ENCODE measurements at places on chromosomes 7 and 10. TPM values are rescaled to one million over a fixed set of nuclear protein-coding genes. Genes with fewer than 3 reads are reported as not detected.

DNA sequence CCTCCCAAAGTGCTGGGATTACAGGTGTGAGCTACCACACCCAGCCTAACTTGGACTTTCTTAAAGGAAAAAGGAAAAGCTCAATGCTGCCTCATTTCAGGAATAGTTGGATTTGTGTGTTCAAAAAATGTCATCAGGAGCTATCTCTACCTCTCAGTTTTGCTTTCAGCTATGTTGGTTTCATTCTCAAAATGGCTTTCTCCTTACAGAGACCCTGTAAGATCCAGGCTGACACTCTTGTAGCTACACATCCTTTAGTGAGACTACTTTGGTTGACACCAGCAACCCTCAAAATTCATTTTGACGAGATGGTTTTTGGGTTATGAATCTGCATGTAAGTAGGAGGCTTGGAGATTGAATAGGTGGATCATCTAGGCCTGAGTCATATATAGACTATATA is 269.7 kb upstream of the SORCS1 start:
- no peak for DNase-seq

OR2A1 gene
- not detected for polyA plus RNA-seq

- DNase-seq: peak; percentile 42
Observed at GRCh38 chr7:34430456-34430855, 227.6 kb upstream of the NPSR1 start.

GRCh38 chr10:62636825-62637248 is 167.7 kb upstream of the ADO start:
- no peak for DNase-seq

EPHA1 gene
- polyA plus RNA-seq: not detected

- no peak for DNase-seq
Observed at GRCh38 chr7:148746135-148746534, 47.4 kb downstream of the CUL1 start.

DNA sequence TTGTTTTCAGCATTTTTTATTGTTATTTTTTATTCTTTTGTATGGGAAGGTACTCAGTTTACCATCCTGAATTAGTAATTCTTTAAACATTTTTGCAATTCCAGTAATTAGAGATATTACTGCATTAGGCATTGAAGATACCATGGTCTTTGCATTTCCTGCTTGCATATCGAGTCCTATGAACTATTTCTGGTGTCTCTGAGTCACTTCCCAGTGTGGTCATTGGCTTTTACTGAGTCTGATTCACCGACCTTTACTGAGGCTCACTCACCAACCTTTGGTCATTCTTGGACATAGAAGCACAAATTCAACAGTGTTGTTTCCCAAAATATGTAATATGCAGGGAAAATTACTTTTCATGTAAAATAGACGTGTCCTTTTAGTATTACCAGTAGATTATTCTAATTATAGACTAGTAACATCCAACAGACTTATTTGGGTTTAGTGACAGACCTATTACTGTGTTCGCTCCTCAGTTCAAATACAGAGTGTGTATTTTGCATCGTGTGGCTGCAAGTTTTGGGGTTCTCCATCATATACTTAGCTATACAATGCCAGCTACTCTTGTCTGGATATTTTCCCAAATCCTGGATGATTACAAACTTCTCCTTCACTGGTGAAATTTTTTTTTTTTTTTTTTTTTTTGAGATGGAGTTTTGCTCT is 180.7 kb upstream of the PRSS1 start:
- peak; percentile 38 for DNase-seq

- no peak for DNase-seq
Observed at GRCh38 chr10:52659085-52659484, 113.5 kb downstream of the MBL2 start.

DNA sequence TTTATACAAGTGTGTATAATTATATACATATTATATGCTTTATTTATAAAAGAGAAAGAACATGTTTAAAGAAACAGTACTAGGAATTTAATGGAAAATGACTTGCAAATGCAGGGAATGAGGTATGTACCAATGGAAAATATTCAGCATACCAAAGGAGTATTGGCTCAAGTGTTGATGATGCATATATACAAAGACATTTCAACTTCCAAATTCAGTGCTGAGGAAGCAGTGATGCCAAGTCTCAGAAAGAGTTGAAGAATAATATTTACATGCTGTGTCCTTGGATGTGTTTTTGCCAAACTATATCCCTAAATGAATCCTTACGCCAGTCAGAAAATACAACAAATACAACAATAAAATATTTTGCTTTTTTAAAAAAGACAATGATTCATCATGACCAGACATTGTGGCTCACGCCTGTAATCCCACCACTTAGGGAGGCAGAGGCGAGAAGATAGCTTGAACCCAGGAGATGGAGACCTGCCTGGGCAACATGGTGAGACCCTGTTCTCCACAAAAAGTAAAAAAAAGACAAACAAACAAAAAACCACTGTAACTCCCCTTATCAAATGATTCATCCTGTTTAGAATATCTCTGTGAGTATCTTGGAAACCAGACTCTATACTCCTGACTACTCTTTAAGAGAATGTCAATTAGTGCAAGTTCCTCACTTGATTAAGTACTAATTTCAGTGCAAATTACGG is 157.2 kb downstream of the CHRM2 start:
- no peak for DNase-seq

GRCh38 chr7:55336540-55336939 is 28.6 kb upstream of the LANCL2 start:
- DNase-seq: no peak

DNA sequence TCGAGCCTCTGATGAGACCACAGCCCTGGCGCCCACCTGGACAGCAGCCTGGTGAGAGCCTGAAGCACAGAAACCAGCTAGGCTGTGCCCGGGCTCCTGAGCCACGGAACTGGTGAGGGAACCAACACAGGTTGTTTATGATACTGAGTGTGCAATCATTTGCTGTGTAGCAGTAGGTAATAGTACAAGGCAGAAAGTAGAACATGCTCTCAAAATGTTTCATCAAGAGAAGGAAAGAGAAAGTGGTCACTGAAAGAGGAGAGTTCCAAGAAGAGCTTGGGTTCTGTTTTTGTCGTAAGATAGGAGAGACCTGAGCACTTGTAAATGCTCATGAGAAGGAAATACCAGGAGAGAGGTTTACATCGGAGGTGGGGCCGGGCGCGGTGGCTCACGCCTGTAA is 208.2 kb downstream of the FAM107B start:
- no peak for DNase-seq

AKR1E2 gene
- 15.2 TPM for polyA plus RNA-seq

DNA sequence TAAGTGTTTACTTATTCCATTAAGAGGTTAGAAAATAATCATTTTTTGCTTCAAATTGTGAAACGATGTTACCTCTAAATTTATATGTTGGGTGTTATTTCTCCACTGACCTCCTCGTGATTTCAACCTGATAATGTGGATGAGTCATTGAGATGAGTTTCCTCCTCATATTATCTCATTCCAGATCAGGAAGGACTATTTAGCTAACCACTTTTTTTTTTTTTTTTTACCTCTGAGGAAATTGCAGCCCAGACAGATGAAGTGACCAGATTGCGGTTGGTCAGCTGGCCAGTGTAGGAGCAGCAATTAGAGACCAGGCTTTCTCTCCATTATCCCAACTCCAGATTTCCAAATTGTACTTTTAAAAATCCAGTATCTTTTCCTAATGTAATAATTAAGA is 248.7 kb downstream of the FZD1 start:
- DNase-seq: no peak

CPN1 gene
- 0.29 TPM for polyA plus RNA-seq

DNA sequence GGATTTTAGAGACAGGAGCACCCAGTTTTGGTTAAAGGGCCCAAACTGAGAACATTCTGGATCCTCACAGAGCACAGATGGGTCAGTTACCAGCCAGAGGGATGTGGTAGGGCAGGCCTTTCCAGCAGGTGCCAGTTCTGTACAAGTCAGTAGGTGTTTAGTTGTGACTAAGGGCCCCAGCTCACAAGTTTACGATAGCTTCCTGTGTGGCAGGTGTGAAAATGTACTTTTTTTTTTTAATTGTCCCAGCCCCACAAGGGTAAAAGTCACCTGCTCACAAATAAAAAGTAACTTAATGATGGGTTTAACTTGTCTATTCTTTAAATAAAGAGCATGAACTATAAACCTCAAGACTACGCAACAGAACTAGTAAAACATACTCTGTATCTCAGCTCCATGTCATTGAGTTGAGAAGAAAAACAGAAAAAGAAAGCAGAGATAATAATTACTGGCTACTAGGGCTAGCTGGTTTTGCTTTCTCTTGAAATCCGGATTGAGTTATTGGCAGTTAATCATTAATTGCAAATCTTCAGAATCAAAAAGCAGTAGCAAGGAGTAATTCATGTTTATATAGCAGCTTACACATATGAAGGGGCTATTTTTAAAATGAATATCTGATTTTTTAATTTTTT is 15.4 kb downstream of the NFE2L3 start:
- DNase-seq: no peak

DLX5 gene
- polyA plus RNA-seq: not detected

GRCh38 chr7:34687529-34687928 is 29.5 kb downstream of the NPSR1 start:
- no peak for DNase-seq

ADIRF gene
- not detected for polyA plus RNA-seq

DNA sequence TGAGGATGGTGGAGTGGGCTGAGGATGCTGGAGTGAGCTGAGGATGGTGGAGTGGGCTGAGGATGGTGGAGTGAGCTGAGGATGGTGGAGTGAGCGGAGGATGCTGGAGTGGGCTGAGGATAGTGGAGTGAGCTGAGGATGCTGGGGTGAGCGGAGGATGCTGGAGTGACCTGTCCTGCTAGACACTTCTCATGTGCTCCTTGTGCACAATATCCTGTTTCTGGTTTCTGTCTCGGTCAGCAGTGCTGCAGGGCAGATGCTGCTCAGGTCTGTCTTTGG is 29.2 kb downstream of the ANXA8 start:
- no peak for DNase-seq

ATP6V0E2 gene
- polyA plus RNA-seq: 44.5 TPM

- DNase-seq: peak; percentile 9
Observed at GRCh38 chr7:87600130-87601124, at the start of gene ABCB1. Gene ABCB1, minus strand, starts transcription at chr7:87600884. Its CDS starts 700 bp downstream, at chr7:87600184.

OR2A42 gene
- not detected for polyA plus RNA-seq

DNA sequence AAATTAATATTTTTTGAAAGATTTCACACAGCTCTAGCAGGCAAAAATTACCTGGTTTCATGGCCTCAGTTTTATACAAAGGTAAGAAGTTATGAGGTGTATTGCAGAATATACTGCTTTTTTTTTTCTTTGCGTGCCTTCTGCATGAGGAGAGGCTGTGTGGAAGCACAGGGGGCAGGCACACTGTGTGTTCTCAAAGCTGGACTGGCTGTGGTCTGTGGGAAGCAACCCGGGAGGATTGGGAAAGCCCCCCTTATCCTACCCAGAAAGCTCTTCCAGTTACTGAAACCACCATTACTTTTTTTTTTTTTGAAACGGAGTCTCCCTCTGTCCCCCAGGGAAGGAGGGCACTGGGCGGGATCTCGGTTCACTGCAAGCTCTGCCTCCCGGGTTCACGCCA is 25.0 kb downstream of the ADARB2 start:
- no peak for DNase-seq

DNA sequence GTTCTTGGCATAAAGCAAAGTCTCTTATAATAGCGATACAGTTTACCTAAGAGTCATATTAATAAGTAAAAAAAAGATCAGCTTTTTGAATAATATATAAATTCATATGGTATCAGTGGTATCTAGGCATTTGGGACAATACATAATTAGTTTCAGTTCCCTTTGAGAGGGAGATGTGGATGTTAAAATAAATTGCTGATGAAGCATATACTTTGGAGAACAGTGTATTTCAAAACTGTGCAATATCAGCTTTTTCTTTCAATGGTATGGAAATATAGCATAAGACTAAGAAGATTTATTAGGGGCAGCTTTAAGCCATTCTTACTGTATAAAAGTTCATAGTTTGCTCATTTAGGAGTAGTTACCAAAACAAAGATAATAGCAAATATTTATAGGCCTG is 35.5 kb downstream of the MDFIC start:
- DNase-seq: no peak

GRCh38 chr10:6174201-6174874 is 28.4 kb upstream of the PFKFB3 start:
- DNase-seq: no peak

GRCh38 chr7:71019706-71020105 is 112.2 kb upstream of the GALNT17 start:
- no peak for DNase-seq

PDCD11 gene
- 23.5 TPM for polyA plus RNA-seq

SYNPO2L gene
- polyA plus RNA-seq: not detected

- no peak for DNase-seq
Observed at GRCh38 chr10:70715853-70716795, 43.8 kb downstream of the ADAMTS14 start.

- no peak for DNase-seq
Observed at GRCh38 chr7:122304996-122305421, 459 bp upstream of the FEZF1 start.
